ENCODE measurements at places on chromosomes 4 and X. TPM values are rescaled to one million over a fixed set of nuclear protein-coding genes. Genes with fewer than 3 reads are reported as not detected.
A peak's percentile ranks its signal among the peaks of the same experiment; 100 is the strongest.

- no peak for DNase-seq
Measured at GRCh38 chr4:42871261-42871660, 21.3 kb upstream of the GRXCR1 start.

- DNase-seq, result no peak
Measured at GRCh38 chr4:101211146-101211553, 136.2 kb downstream of the PPP3CA start.

DNA sequence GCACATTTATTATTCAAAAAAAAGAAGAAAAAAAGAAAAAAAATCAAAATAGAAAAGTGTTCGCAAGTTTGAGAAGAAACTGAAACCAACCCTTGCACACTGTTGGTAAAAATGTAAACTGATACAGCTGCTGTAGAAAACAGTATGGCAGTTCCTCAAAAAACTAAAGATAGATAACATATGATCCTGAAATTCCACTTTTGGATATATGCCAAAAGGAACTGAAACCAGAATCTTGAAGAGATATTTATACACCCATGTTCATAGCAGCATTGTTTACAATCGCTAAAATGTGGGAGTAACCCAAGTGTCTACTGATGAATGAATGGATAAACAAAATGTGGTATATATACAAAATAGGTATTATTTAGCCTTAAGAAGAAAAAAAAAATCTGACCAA, 155.4 kb downstream of the TBCK start:
- no peak for DNase-seq

DNA sequence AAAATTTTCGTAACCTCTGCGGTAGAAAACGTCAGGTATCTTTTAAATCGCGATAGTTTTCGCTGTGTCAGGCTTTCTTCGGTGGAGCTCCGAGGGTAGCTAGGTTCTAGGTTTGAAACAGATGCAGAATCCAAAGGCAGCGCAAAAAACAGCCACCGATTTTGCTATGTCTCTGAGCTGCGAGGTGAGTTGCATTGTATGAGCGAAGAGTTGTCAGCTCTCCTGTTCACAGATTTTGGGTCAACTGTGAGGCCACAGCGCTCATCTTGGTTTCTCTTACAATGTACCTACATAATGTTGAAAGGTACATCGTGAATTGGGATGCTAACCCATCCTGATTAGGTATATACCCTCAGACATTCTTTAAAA, 486 bp downstream of the CLCN3 start:
- peak; percentile 11 for DNase-seq

- no peak for DNase-seq
Measured at GRCh38 chr4:122674371-122674770, 53.5 kb upstream of the IL21 start.

- DNase-seq, result no peak
Measured at GRCh38 chr4:86271057-86271456, 88.8 kb downstream of the MAPK10 start.

DNA sequence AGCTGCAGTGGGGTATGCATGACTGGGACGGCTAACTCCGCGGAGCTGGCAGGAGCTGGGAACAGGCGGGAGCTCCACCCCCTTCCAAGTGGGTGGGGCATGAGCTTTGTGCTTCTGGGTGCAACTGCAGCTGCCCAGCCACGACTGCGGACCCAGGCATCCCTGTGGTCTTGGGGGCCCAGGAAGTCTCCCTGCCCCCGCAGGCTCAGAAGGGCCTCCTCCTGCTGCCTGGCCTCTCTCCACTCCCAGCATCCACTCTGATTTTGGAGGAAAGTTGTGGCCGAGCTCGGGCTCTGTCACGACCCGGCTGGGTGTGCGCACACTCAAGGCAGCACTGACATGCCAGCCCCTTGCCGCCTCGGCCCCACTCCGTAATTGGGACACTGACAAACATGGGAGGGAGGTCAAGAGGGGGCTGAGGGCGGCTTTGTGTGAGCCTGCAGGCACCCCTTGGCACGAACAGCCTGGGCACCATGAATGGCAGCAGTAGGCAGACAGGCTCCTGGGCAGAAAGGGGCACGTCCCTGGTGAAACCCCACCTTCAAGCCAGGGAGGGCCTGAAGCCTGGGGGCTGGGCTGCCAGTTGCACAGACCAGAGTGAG, 822.6 kb downstream of the GLUD2 start:
- DNase-seq, result no peak

- DNase-seq, result no peak
Measured at GRCh38 chr4:217891-218290, 87.4 kb downstream of the ZNF732 start.

DNA sequence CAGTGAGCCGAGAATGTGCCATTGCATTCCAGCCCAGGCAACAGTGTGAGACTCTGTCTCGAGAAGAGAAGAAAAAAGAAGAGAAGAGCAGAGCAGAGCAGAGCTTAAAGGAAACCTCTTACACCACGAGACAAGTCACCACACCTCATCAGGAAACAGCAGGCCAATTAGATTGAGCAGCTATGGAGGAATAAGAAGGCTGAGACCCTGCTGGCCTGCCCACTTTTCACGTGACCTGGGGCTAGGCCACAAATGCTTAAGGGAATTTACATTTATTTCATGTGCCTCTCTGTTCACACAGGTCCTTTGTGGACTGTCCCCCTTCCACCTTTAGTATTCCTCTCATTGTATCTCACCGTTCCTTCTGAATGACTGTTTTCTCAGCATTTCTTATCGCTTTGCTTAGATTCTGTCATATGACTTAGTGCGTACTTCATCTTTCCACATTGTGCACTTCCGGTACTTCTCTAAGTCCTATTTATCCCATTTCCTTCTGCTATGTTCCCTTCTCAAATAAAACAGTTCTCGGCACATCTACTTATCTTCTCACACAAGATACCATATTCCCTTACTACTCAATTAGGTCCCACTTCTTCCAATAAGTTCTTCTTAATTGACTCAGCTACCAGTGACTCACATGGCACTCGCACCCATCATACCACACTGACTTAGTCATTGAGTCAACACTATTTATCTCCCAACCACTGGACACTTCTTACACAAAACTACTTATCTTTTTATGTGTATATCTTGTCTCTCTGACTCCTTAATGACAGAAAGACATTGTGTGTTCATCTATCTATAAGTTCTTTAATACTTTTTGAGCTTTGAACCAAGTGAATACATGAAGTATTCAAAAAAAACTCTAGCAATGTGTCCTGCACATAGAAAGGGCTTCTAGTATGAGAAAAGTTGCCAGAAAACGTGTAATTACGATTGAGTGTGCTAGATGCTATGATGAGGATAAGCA, 11.0 kb downstream of the CUL4B start:
- DNase-seq, result no peak

GRCh38 chrX:3529466-3530010, 183.1 kb upstream of the MXRA5 start:
- DNase-seq, result no peak

DNA sequence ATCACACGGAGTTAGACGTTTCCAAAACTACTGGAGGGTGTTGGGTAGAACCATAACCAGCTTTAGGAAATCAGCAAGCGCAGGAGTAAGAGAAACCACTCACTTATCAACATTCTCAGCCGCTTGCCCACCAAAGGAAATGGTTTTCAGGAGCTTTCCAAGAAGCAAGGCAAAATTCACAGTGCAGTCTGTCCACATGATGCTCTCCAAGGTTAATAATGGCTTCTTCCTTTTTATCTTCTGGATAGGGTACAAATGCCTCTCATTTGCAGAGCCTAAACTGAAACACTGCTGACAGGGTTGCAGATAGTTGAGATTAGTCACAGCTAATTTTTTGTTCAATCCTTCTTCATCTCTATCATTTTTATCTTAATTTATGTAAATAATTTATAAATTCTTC, 705.4 kb downstream of the RAB28 start:
- no peak for DNase-seq

The CXCR3 gene
- 41.5 TPM for total RNA-seq

The EGFL6 gene
- not detected for total RNA-seq

The NLGN3 gene
- total RNA-seq, result 3.2 TPM

The ZBED1 gene
- total RNA-seq, result 40.0 TPM

The FAM9C gene
- total RNA-seq, result not detected

Measured in T-cell (primary cell).